Cardiac muscle cell (in vitro differentiated cells and primary cell): ENCODE measurements at places on chromosomes 3 and 15. TPM values are rescaled to one million over a fixed set of nuclear protein-coding genes. Genes with fewer than 3 reads are reported as not detected.

MUC4 gene
- not detected in 2 replicates for total RNA-seq

VIPR1 gene
- total RNA-seq = 0.35 and 1.6 TPM in 2 replicates

ARL14 gene
- total RNA-seq = not detected in 2 replicates

DNA sequence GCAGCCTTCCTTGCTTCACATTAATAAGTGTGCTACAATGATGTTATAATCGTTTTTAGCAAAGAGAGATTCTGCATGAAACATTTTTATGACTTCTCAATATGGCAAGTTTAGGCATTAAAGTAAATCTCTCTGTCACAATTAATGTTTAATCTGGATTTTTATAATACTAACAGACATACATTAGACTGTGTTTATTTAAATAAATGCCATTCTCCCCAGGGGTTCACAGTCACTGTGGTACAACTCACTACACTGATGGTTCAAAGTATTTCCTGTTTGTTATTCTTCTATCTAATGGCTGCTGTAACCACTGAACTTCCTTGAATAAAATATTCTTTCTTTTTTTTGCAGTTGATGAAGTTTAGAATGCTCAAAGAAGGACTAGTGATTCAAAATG lies 59.0 kb downstream of the SLC12A1 start:
- DNase-seq = no peak

DNA sequence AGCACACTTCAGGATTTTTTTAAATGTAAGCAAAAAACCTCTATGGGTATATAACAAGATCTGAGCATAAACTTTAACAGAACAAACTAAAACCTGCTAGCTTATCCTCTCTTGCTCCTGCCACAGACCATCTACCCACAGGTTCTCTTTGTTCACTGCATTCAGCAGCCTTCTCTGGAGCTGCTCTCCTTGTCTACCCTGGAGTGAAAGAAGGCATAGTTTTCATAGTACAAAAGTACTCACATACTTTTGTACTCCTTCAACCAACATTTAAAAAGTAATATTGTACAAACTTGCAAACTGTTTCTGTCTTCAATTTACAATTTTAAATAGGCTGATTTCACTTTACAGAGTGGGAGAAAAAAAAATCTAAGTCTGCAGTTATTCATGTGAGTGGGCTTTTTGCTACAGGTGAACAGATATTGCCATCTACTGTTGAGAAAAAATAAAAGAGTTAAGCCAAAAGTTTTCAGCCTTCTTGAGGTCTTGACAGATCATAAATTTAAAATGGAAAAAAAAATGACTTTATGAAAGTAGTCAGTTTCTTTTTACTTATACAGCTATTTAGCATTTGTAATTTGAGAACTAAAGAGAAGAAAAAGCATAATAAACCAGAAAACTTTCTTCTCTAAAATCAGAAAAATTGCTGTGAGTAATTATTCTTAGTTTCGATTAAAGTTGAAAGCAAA lies 20.4 kb downstream of the TERC start:
- peak; percentile 62 for DNase-seq

GRCh38 chr3:149621218-149622005 lies 36.4 kb downstream of the WWTR1 start:
- DNase-seq = peak; percentile 87

DNA sequence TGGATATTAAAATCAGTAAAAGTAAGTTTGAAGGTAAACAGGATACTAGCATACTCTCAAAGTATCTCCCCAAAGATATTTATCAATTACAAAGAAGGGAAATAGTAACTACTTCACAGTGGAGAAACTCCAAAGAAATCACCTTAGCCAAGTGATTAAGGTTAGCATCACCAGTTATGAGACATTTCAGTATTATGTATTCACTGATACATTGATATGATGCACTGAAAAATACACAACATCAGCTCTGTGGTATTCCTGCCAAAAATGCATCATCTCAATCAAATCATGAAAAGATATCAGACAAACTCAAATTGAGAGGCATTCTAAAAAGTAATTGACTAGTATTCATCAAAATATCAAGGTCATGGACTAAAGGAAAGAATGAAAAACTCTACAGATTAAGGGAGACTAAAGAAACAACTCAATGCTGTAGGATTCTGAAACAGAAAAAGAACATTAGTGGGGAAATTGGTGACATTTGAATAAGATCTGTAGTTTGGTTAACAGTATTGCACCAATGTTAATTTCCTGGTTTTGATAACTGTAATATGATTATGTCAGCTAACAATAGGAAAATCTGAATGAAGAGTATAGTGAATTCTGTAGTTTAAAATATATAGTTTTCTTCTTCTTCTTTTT lies 215.4 kb downstream of the UACA start:
- no peak for DNase-seq

DNA sequence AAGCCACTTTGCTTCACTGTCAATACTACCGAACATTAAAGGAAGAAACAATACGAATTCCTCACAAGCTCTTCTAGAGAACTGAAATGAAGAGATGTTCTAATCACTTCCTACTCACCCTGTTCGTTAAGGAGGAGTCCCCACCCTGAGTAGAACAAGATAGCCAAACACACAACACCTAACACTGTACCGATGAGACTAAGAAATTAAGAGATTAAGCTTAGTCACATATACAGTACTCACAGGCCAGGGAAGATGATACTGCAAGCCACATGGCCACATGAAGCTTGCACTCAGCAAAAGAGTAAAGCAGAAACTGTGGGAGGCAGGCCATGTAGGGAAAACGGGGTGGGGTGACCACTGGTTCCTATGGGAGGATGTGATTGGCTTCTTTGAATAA lies 48.0 kb downstream of the CGGBP1 start:
- DNase-seq = no peak
